ENCODE measurements at places on chromosomes 2 and 18. TPM values are rescaled to one million over a fixed set of nuclear protein-coding genes. Genes with fewer than 3 reads are reported as not detected.

- H3K36me3 ChIP-seq: no peaks in the 10 kb centered on the region
- no peaks in the 10 kb centered on the region for H3K4me1 ChIP-seq
- DNase-seq: no peak
- H3K27ac ChIP-seq: no peak overlapping the region
These were observed 58.5 kb upstream of the RAB27B start for GRCh38 chr18:54769526-54770464.

GRCh38 chr2:191740016-191740419 lies 62.1 kb downstream of the NABP1 start:
- DNase-seq: no peak
- H3K36me3 ChIP-seq: no peaks in the 10 kb centered on the region

- DNase-seq: no peak
- no peaks in the 10 kb centered on the region for H3K4me1 ChIP-seq
- H3K36me3 ChIP-seq: no peaks in the 10 kb centered on the region
- no peak overlapping the region for H3K4me3 ChIP-seq
- H3K27me3 ChIP-seq: no peaks in the 10 kb centered on the region
These were observed 72.3 kb downstream of the MDH1 start for GRCh38 chr2:63661076-63661475.

DNA sequence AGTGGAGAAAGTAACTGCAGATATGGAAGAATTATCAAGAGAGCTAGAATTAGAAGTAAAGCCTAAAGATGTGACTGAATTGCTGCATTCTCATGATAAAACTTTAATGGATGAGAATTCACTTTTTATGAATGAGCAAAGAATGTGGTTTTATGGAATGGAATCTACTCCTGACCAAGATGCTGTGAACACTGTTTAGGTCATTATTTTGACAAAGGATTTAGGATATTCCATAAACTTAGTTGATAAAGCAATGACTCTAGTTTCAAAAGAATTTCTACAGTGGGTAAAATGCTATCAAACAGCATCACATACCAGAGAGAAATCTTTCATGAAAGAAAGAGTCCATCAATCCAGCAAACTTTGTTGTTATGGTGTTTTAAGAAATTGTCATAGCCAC lies 1317.7 kb upstream of the ACVR2A start:
- no peak overlapping the region for H3K27ac ChIP-seq
- no peak for DNase-seq
- no peak overlapping the region for H3K4me3 ChIP-seq
- H3K36me3 ChIP-seq: no peaks in the 10 kb centered on the region
- H3K27me3 ChIP-seq: no peaks in the 10 kb centered on the region

- no peaks in the 10 kb centered on the region for H3K27me3 ChIP-seq
- no peaks in the 10 kb centered on the region for H3K36me3 ChIP-seq
- no peak overlapping the region for H3K27ac ChIP-seq
- H3K4me3 ChIP-seq: no peak overlapping the region
- DNase-seq: no peak
These were observed 235.6 kb downstream of the SCG2 start for GRCh38 chr2:223366566-223366965.

GRCh38 chr2:71907503-71907902 lies 240.2 kb downstream of the CYP26B1 start:
- H3K36me3 ChIP-seq: no peaks in the 10 kb centered on the region
- no peak overlapping the region for H3K4me3 ChIP-seq
- H3K27me3 ChIP-seq: no peaks in the 10 kb centered on the region
- no peaks in the 10 kb centered on the region for H3K4me1 ChIP-seq
- DNase-seq: no peak

GRCh38 chr18:11260961-11261461 lies 111.6 kb upstream of the PIEZO2 start:
- H3K4me1 ChIP-seq: no peaks in the 10 kb centered on the region
- H3K36me3 ChIP-seq: no peaks in the 10 kb centered on the region
- H3K27me3 ChIP-seq: no peaks in the 10 kb centered on the region
- no peak for DNase-seq
- no peak overlapping the region for H3K27ac ChIP-seq

DNA sequence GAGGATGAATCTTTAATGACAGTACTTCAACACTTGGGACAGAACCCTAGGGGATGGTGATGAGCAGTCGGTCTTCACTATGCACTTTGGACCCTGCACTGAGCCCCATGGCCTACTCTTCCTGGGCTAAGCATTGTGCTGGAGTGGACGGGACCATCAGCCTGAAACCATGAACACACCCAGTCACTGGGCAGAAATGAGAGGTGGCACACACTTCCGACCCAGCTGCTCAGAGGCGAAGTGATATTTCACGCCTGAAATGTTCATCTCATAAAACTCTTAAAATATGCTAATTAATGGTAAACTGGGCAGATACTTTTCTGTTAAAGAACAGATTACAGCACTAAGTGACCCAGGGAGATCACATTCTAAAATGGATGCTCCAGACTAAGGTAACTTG lies 150.3 kb upstream of the NDUFV2 start:
- no peak for DNase-seq
- no peak overlapping the region for H3K4me3 ChIP-seq
- H3K36me3 ChIP-seq: no peaks in the 10 kb centered on the region
- no peak overlapping the region for H3K27ac ChIP-seq

DNA sequence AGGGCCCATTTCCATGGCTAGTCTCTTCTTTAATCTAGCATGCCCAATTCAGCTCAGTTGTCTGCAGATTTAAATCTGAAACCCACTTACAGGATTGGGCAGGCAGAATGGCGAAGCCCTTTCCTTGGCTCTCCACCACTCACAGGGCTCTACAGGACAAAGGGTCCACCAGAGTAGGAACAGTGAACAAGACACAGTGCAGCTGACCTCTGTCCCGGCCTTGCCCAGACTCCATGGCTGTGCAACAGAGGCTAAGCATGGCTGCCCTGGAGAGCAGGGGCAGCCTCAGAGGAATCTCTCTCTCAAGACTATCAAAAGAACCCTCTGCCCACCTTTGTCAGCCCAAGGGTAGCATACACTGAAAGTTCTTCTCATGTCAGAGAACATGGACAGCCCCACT lies 9.7 kb upstream of the ATP6V1B1 start:
- H3K27ac ChIP-seq: no peak overlapping the region

PRSS56 gene
- not detected for total RNA-seq

ARHGAP25 gene
- total RNA-seq: 4.8 TPM

IL1RL1 gene
- total RNA-seq: 3.9 TPM

MARCO gene
- total RNA-seq: 12.4 TPM

All from tibial nerve (tissue), 4 donors.